ENCODE measurements at places on chromosomes 12 and 14. TPM values are rescaled to one million over a fixed set of nuclear protein-coding genes. Genes with fewer than 3 reads are reported as not detected.

GRCh38 chr12:53053218-53054111 is 3.6 kb downstream of the TNS2 start:
- no peak for DNase-seq

GRCh38 chr12:96238336-96239047 is 44.3 kb downstream of the ELK3 start:
- no peak for DNase-seq

DNA sequence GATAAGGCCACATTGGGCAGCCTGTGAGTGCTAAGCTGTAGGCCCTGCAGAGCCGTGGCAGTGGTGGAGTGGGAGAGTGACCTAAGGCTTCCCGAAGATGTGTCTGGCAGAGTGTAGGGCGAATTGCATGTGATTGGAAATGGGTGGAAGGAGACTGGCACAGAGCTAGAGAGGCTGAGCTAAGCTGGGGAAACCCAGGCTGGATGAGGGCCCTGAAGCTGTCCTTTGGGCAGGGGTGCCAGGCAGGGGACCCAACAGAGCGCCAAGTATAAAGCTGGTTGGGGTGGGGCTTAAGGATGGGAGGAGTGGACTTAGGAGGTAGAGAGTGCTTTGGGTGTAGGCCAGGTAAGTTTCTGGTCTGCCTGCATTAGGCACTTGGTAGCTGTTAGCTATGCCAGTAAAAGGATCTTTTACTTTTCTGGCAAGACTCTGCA is 47.9 kb downstream of the WDR20 start:
- DNase-seq: no peak

GRCh38 chr12:26091822-26092221 is 33.0 kb downstream of the BHLHE41 start:
- no peak for DNase-seq

DNA sequence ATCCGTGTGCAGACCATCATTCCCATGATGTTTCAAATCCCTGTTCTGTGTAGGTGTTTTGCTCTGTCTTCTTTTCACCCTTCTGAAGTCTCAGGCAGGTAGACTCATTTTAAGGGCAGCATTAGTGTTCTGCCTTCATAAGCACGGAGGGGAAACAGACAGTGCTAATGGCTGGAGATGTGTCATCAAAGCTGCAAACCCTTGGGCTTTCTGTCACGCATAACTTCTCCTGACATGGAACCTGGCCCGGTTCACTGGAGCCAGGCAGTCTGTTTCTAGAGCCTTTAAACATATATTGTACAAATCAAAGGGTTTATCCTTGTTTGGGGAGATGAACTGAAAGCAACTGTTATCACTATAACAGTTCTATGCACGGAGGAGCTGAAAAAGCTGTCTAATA is 141.4 kb downstream of the TMEM132D start:
- DNase-seq: no peak

DNA sequence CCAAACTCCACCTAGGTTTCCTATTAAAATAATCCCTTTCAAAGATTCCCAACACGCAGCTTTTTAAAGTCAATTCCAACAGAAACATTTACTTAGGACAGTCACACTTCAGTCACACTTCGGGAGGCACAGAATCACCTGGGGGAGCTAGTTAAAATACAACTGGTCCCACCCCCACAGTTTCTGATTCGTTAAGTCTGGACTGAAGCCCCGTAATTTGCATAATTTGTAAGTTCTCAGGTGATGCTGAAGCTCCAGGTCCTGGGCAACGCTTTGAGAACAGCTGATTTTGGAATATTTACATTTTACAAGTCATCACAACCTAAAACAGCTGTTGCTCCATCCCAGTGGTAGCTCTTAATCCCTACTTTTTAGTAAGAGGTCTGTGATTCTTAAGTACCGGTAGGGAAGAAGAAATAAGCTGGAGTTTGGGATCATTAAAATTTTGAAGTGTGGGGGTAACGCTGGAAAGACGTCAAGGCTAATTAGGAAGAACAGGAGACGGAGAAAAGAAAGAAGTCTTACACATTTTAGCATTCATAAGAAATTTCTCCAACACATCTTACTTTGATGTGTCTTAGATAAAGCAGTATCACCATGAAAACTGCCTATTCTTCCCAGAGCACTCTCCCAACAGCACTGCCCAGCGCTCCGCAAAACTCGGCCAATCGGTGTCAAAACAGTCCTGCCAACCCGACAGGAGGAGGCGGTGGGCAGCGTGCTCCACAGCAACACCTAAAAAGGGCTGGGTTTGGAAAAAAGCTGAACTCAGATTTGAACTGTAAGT is 1.1 kb downstream of the IPO8 start:
- peak; percentile 40 for DNase-seq

GRCh38 chr14:56247495-56248200 is 129.4 kb downstream of the PELI2 start:
- DNase-seq: peak; percentile 56

GRCh38 chr12:754473-754820 is 2.1 kb downstream of the WNK1 start:
- DNase-seq: peak; percentile 28

GRCh38 chr14:31170411-31170810 is 37.2 kb downstream of the HECTD1 start:
- no peak for DNase-seq

- no peak for DNase-seq
These were observed 48.1 kb upstream of the RIN3 start for GRCh38 chr14:92465353-92466055.

GRCh38 chr12:88578276-88579160 is 1.8 kb downstream of the KITLG start:
- DNase-seq: no peak

- no peak for DNase-seq
These were observed 28.9 kb downstream of the PNN start for GRCh38 chr14:39203659-39204606.

DNA sequence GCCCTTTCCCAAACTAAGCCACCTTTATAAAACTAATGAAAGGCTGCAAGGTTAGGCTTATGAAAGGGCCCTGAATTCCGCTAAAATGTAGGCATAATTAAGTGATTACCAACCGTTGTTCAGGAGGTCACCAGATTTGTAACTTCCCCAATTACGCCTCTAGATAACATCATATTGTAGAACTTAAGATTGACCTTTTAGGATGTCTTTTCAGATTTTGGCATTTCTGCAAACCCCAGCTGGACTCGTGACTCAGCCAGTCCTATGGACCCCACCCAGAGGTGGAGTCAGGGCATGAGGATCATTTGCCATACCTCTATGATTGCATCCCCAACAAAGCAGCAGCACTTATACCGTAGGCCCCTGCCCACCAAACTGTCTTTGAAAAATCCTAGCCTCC is 3.7 kb upstream of the LPCAT3 start:
- DNase-seq: no peak

GRCh38 chr14:91202234-91202974 is 42.1 kb downstream of the GPR68 start:
- DNase-seq: peak; percentile 74

GRCh38 chr12:109717390-109718357 is 4.0 kb downstream of the FAM222A start:
- no peak for DNase-seq

GRCh38 chr12:34287437-34287836 is 265.1 kb downstream of the ALG10 start:
- DNase-seq: no peak

- DNase-seq: peak; percentile 60
These were observed at the start of gene BRI3BP for GRCh38 chr12:124993626-124994436. TSS of gene BRI3BP (plus strand) at chr12:124993645. CDS start at chr12:124993791, 146 bp downstream.

GRCh38 chr12:120413901-120414695 is 23.8 kb upstream of the COX6A1 start:
- DNase-seq: no peak

TMEM63C gene
- 0.77 TPM for total RNA-seq

OR8S1 gene
- not detected for total RNA-seq

ADAM21 gene
- total RNA-seq: 0.26 TPM

GALNT8 gene
- 0.13 TPM for total RNA-seq

HSPB8 gene
- total RNA-seq: 2.8 TPM

RPGRIP1 gene
- 0.39 TPM for total RNA-seq
